Coronary artery (tissue), 2 donors: ENCODE measurements at places on chromosomes 12 and 14.

DNA sequence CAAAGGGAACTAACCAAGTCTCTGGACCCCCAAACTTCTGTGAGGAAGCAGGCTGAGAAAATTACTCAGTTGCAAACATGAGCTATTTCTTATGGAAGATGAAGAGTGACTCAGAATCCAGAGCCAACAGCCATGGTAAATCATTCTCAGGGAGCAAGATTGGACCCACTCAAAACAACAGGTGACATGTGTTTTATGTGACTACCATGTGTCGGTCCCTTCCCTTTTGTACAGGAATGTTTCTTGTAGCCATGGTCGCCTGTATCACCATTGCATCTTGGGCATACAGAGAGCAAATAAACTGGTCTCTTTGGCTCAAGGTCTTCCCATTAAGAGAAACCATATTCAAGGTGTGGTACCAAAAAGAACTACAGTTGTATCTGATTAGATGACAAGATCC is 75.4 kb upstream of the COCH start:
- DNase-seq: no peak

GRCh38 chr14:95841668-95842067 is 35.0 kb upstream of the TUNAR start:
- no peak for DNase-seq

DNA sequence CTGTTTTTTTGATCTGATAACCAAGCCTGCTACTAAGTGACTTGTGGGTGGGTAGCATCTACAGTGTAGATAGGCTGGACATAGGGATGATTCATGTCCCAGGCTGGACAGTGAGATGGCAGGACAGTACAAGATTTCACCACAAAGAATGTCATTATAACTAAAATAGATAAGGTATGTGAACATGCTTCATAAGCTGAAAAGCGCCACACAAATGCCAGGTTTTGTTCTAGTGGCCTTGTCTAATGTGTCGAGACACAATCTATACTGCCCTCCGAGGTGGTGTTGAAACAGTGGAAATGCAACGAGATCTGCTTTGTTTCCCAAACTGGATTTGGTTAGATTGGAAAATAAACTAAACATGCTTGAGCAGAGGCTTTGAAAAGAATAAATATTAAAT is 4.4 kb downstream of the LGALS3 start:
- no peak for DNase-seq

- no peak for DNase-seq
Measured at GRCh38 chr14:73058922-73059673, 764 bp downstream of the RBM25 start.

DNA sequence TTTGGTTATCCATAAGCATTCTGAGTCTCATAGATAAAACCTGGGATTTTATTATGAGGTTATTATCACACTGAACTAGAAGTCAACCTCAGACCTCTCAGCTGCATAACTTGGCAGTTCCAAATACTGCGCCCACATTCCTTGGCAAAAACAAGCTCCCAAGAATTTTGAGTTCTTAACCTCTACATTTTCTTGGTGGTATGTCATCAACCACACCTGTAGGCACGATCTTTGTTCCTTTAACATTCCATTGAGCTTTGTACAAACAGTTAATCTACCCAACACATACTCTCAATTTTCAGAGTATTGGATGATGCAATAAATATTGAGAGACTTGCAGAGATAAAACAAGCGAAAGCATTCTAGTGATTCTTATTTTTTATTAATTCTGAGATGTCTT is 371.8 kb upstream of the PRICKLE1 start:
- DNase-seq: no peak

GRCh38 chr12:51192284-51192671 is 19.3 kb upstream of the TFCP2 start:
- no peak for DNase-seq

- no peak for DNase-seq
Measured at GRCh38 chr14:45426685-45427282, 173.8 kb upstream of the MIS18BP1 start.

DNA sequence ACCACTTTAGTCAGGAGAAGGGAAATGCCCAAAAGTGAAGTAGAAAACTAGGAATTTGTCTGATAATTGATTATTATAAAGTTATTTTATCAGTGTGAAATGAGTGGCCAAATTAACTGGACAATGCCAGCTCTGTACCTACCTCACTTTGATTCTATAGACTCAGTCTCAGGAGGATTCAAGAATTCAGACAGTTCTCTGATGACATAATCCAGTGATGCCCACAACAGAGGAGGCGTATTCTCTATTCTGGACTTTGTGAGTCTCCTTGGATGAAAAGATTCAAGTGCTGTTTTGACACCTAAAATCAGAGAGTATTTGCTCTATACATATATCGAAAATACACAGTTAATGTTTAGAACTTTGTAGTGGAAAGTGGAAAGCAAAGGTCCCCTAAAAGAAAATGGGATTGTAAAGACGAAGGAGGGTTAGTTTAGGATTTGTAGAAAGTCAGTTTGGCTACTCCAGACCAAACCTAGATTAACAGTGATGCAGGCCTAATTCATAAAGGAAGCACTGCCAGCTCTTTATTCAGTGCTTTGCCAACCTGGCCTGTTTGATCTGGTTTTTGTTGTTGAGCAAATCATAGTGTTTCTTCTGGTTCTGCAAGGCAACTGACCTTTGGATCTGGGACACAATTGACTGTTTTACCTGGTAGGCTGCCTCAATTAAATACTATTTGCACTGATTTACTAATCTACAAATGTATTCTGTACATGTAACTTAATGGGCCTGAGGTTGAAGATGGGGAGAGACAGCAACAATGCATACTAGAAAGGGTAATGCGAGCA is 67.4 kb downstream of the DAD1 start:
- DNase-seq: no peak

GRCh38 chr14:22613106-22613695 is 15.1 kb downstream of the ABHD4 start:
- no peak for DNase-seq

DNA sequence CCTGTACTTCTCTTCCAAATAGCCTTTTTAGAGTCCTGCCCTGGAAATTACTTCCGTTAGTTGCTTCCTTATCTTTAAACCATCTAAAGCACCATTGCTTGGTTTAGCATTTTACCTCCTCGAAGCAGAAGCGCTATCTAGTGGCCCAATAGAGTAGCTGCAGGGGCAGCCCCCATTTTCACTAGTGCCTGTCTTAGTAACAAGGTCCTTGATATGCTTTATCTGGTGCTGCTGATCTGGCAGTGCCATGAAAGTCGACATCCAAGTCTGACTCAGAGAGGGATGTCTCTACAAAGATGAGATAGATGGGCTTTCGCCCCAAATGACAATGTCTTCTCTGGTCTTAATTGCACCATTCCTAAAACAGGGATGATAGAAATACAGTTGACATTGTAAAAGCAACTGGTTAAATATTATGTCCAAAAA is 25.0 kb upstream of the CIT start:
- DNase-seq: no peak

GRCh38 chr12:54127538-54128259 is 61.1 kb downstream of the SMUG1 start:
- no peak for DNase-seq

DNA sequence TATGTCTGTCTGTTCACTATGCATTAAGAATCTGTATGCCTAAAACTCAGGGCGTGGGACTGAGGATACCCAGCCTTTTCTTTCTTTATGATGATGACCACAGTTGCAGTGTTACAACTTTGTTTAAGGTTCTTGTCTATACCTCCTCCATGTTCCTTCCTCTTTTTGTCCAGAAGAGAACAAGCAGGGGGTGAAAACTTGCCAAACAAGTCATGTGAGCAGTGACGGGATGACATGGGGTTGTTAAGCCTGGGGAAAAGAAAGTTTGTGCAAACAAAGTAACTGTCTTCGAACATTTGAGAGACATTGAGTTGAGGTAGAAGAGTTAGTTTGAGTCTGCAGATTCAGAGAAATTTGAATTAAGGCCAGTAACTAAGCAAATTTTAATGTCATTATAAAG is 505.5 kb downstream of the NPAS3 start:
- DNase-seq: no peak

DNA sequence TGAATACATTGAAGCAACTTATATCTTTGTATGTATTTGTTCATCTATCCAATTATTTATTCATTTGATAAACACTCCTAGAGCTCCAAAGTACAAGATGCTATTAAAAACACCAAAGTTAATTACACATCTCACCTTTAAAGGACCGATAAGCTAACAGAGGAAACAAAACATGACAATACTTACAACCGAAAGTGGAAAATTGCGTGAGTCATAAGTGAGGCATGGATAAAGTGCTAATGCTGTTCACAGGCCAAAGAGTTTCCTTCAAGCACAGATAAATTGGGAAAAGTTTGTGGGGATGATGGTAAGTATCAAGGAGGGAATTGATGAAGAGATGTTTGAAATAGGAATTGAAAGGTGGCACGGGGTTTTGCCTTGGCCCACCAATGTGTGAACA is 172.8 kb upstream of the KITLG start:
- no peak for DNase-seq

DNA sequence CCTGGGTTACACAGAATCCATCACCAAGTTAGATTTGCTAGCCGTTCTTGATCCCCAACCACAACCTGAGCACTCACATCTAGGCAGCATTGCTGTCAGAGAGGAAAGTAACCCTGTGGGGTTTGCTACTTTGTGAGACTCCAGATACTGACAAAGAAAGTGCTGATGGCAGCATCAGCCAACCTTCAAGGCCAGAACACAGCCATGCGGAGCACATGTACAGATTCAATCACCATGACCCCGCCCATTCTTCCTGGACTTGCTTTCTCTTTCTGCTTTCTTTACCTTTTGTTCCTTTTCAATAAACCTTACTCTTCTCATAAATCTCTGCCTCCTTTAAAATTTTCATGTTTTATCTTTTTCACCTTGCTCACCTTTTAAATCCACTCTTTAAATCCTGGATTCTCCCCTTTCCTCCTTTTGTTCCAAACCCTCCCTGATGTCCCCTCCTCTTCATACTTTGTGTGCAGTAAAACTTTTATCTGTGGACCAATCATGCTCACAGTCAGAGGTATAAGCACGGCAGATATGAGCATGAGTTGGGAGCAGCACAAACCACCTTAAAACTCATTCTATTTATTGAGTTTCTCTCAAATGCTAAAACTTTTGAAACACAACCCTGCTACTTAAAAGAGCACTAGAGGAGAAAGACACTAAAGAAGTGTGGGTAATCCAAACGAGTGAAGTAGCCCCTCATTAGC is 21.9 kb upstream of the CERS5 start:
- DNase-seq: no peak

DNA sequence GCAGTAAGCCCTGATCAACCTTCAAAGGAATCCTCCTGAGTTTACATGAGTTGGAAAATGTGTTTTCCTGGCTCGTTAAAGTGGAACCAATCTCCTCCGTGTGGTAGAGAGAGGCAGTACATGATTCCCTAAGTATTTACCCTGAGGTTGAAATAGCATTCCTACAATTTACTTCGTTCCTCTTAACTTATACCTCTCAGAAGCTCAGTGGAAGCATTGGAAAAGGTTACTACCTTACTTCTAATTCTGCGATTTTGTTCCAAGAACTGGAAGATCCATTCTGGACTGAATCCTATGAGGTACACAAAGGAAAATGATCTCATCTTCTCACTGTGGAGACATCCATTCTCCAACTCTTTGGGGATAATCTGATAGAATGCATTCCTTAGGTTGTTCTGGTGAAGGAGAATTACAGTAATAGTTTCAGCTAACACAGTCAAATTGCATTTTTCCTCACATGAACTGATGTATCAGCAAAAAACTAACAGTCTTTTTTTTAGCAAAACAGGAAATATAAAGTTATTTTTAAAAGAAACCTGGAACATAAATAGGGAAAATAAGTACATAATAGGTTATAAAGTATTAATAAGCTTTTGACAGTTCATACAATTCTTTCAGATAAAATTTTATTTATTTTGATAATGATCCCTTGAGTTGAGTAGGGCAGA is 475.6 kb downstream of the PDZRN4 start:
- DNase-seq: no peak

GRCh38 chr12:31736472-31736871 is 7.7 kb upstream of the AMN1 start:
- DNase-seq: no peak

DNA sequence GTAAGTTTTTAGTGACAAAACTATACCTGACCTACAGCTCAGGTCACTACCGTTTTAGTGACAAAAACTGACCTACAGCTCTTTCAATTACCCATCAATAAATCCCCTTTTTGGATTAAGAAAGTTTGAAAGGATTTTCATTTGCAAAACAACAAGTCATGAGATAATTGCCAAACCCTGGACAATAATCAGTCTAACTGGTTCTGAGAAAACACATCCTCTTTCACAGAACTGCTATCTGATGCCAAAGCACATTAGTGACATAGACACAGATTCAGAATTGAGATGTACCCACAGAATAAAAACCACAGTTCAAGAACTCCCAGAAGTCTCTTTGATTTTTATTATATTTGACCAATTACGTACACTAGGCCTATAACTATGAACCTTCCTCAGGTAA is 126.0 kb upstream of the COCH start:
- DNase-seq: no peak

DNA sequence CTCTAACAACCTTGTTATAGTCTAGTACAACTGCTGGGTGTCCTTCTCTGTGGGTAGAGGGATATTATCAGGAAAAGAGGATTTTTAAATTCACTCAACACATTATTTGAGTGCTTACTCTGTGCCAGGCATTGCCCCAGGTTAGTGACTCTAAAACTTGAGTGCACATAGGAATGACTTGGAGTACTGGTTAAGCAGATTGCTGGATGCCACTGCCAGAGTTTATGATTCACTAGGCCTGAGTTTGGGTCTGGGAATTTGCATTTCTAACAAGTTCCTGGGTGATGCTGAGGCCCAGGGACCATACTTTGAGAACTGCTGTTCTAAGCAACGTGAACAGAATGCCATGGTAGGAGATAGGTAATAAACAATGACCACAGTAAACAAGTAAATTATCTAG is 96.6 kb downstream of the CFAP54 start:
- no peak for DNase-seq

- DNase-seq: no peak
Measured at GRCh38 chr14:49480979-49481498, 105.1 kb downstream of the RPS29 start.

DNA sequence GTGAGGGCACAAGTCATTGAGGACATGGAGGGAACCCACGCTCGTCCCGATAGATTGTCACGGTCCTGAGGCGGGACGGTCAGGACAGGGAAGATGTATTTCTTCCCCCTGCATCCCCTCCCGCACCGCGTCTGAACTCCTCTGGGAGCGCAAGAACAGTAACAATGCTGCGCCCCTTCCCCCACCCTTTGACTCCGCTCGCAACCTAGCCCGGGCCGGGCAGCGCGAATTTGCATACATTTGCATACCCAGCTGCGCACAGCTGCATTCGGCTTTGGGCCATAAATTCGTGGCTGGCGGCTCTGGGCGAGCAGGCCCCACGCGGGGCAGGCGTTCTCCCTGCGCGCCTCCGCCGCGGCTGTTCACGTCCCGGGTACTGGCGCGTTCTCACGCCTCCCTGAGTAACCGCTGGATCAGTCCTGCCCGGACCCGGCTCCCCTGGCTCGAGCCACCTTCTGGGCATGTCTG is 29.0 kb upstream of the SMUG1 start:
- no peak for DNase-seq

DNA sequence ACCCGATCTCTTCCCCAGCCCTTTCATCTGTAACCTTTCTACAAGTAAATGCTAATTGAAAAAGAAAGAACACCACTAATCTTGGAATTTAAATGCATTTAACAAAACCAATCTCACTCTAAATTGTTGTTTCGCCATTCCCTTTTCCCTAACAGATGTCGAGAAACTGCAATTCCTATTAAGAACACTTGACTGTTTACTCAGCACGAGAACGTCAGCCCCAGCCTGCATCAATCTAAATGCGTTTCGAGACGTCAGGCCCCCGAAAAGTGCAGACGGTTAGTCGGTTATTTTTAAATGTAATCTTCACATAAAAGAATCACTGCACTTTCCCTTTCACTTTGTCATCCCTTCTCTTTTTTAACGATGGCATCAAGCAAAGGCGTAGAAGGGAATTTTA is 837.6 kb downstream of the VRK1 start:
- DNase-seq: no peak
